Spinal cord (tissue), 10 donors: ENCODE measurements at places on chromosomes 1 and 21.

DNA sequence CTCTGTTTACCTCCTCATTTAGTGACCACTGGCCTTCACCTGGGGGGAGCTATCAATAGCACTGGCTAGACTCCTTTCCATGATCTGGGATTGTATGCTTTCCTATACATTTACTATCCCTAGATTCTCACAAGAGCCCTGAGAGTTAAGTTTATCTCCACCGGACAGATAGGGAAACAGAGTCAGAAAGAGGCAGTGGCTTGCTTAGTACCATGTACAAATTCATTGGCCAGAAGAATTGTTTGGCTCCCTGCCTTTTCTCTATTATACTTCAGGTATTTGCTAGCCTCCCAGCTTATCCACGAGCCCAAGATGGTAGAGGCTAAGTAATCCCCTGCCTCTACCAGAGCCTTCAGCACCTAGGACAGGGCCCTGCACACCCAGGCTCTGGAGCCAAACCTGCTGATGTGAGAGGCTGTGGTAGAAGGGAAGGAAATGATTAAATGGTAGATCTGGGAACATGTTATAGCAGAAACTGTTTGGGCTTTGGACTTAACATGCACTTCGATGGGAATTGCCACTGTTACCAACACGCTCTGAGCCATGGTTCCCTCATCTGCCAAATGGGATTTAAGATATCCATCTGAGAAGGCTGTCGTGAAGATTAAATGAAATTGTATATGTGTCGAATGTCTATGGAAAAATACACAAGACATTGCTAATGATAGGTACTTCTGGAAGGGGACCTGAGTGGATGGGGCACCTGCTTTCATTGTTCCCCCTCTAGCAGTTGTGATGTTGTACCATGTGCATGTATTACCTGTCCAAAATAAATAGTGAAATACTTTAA, 3.1 kb upstream of the BLACAT1 start:
- no peak for DNase-seq

DNA sequence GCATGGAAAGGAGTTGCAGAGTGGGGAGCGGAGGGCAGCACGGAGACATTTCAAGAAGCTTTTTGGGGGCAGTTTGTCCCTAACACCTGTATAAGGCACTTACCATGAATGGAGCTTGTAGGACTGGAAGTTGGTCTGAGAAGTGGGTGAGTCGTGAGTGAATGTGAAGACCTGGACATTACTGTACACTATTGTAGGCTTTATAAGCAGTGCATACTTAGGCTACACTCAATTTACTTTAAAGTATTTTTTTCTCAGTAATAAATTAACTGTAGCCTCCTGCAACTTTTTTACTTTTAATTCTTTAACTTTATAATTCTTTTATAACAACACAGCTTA, 141.6 kb upstream of the ETV3 start:
- DNase-seq: no peak

- DNase-seq: no peak
These were observed 12.4 kb downstream of the KLHDC8A start for GRCh38 chr1:205344066-205344928.

GRCh38 chr21:17911628-17912027, 92.5 kb upstream of the C21orf91 start:
- no peak for DNase-seq

DNA sequence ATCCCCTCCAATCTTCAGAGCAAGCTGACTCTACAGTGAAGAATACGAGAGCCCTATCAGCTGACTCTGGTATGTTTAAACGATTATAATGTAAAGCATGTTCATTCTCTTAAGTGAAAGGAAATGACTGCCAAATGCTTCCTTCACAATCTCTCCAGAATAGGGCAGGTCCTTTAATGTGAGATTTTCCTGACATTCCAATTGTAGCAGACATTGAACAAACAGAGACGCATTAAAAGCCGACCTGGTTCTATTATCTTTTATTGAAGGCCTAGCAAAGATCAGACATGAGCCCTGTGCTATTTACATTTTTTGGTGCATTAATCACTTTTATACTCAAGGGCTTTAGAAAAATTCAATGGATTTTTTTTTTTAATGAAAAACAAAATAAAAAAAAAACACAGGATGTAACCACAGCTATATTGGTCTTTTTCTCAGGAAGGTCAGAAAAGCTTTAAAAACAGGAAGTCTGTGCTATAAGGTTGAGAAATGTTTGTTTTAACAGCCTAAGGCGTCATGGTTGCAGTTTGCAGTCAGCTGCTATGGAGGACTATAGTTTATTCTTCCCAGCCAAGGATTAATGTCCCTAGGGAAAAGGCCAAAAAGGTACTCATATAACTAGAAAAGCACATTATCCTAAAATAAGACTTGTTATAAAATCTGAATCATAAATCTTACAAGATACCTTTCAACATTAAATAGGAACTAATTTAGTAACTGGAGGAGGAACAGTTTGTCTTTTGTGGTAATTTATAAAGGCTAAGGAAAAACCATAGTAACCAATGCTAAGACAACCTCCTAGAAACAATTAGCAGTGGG, 104.8 kb downstream of the RERE start:
- DNase-seq: no peak

- no peak for DNase-seq
These were observed 80.8 kb downstream of the DOP1B start for GRCh38 chr21:36237441-36237840.
